Activated CD4-positive, alpha-beta T cell treated with anti-CD3 and anti-CD28 coated beads, Interleukin-2, amount 10 ng/mL, durations not matched to agents 24 days and 14 days (primary cell): ENCODE measurements at places on chromosomes 11 and 22. TPM values are rescaled to one million over a fixed set of nuclear protein-coding genes. Genes with fewer than 3 reads are reported as not detected.

Gene TMPRSS5
- total RNA-seq: 1.2 and 2.6 TPM in 2 replicates

Gene OR4X2
- not detected in 2 replicates for total RNA-seq

Gene CCDC116
- 0.40 and 0.51 TPM in 2 replicates for total RNA-seq

- DNase-seq: no peak
These were observed 104.4 kb upstream of the PARVA start for GRCh38 chr11:12272821-12273617.

DNA sequence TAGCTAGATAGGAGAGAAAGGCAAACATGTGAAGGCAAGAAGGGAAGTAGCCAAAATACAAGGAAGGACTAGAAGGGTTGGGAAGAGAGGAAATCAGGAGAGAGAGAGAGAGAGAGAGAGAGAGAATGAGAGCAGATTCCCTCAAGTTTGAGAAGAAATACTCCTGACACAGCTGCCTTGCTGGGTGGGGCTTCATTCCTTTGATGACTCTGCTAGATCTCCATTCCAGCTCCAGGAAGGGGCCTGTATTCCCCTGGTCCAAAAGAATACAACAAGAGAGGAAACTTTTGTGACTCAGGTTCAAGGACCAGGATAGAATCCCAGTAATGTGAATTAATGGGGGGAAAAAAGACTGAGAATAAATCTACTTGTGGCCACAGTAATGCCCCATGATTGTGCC, 62.9 kb upstream of the SPON1 start:
- no peak for DNase-seq

- DNase-seq: no peak
These were observed 62.4 kb downstream of the MYH9 start for GRCh38 chr22:36325154-36326031.

DNA sequence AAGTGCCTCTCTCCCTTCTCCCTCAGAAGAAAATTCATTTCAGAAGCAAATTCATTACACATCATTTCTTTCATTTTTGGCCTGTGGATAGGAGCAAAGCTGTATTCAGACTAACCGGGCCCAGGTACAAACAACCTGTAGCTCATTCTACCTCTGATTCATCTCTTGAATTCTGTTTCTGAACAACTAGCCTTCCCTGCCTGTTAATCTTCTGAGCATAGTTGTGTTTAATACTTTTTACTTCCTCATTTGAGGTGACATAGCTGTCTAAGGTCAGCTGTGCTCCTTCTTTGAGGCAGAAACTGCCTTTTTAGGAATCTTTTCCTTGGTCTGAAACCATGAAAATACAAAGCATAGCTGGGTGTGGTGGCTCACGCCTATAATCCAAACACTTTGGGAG, 12.6 kb upstream of the IL18BP start:
- no peak for DNase-seq

- no peak for DNase-seq
These were observed 2.1 kb downstream of the TNNI2 start for GRCh38 chr11:1840780-1841480.

DNA sequence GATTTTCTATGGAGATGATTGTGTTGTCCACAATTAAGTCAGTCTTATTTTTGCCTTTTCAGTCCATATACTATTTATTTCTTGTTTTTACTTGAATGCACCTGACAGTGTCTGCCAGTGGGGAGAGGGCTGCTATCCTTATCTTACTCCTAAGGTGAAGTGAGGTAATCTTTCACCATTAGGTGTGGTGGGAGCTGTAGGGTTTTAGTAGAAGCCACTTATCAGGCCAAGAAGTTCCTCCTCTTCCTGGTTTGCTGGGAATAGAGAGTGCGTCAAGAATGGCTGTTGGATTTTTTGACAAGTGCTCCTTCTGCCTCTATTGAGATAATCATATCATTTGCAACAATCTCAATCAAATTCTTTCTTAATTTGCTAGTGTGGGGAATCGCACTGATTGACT, 108.4 kb downstream of the KCNQ1 start:
- DNase-seq: no peak

GRCh38 chr22:39900306-39901227, at the start of gene GRAP2:
Gene GRAP2 (plus strand): TSS chr22:39901084. CDS start chr22:39947107, 46,023 bp downstream.
- peak; percentile 93 for DNase-seq

DNA sequence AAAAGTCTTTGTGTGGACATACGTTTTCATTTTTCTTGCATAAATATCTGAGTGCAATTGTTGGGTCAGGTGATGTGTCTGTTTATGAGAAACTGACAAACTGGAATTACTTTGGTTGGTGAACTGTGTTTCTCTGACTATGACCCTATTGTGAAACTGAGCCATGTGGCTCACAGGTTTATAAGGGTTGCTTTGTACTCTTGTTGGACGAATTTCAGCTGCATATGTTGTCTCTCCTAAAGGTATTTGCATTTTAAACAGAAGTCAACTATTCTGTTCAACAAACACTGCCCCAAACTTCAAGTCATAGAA, 34.4 kb upstream of the RASD2 start:
- DNase-seq: no peak

DNA sequence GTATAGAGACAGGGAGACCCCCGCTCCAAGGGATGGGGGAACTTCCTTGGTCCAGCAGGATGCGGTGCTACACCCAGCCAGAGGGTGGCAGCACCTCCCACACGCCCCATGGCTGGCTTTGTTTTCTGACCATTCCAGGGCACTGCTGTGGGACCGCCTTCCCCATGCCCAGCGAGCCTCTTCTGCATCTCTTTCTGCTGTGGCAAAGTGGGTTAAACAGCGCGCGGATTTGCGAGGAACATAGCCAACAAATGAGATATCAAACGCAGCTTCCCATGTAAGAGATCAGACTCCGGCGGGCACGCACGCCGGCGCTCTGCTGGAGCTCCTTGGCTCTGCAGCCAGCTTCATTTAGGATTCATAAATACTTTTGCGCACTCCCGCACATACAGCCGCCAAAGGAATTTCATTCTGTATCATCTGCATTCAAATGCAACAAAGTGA, 485.8 kb upstream of the CADM1 start:
- no peak for DNase-seq

- no peak for DNase-seq
These were observed 22.5 kb downstream of the RCN1 start for GRCh38 chr11:32113200-32113919.

Gene KDM4D
- 1.2 TPM in 2 replicates for total RNA-seq

Gene GPHA2
- total RNA-seq: not detected in 2 replicates

Gene CD3G
- total RNA-seq: 143 and 145 TPM in 2 replicates

DNA sequence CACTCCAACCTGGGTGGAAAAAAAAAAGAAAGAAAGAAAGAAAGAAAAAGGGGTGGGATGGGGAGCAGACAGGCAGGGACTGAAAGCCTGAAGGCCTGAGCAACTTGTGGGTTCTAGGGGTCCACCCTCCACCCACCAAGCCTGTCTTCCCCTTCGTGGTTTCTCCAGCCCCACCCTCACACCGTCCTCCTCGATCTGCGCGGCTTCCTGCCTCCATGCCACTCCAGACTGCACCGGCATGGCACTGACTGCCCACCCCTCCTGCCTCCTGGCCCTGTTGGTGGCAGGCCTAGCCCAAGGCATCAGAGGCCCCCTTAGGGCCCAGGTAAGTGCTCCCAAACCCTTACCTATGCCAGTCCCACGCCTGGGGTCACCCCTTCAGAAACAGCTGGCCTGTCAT, at the start of gene CTSW:
Gene CTSW, plus strand, starts transcription at position 221 of the 400 bp plus-strand sequence. Its CDS starts 18 bp downstream, at position 239.
- peak; percentile 78 for DNase-seq

GRCh38 chr11:47788181-47788580, 21.0 kb upstream of the FNBP4 start:
- DNase-seq: no peak

Gene KLHL35
- total RNA-seq: 1.7 and 2.0 TPM in 2 replicates

- DNase-seq: no peak
These were observed 50.9 kb upstream of the NFRKB start for GRCh38 chr11:129946256-129946655.

Gene OR52E8
- total RNA-seq: not detected in 2 replicates

DNA sequence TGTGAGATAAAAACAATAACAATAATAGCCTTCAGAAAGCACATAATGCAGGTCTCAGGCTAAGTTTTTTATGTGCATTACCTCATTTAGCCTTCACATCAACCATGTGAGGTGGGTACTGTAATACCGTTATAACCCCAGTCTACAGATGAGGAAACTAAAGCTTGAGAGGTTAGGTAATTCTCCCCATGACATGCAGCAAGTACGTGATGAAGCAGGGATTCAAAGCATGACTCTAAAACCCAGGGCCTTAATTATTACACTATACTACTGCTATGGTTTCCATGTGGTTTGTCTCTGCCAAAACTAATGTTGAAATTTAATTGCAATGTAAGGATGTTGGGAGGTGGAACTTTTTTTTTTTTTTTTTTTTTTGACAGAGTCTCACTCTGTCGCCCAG, 37.7 kb upstream of the FDX1 start:
- no peak for DNase-seq

DNA sequence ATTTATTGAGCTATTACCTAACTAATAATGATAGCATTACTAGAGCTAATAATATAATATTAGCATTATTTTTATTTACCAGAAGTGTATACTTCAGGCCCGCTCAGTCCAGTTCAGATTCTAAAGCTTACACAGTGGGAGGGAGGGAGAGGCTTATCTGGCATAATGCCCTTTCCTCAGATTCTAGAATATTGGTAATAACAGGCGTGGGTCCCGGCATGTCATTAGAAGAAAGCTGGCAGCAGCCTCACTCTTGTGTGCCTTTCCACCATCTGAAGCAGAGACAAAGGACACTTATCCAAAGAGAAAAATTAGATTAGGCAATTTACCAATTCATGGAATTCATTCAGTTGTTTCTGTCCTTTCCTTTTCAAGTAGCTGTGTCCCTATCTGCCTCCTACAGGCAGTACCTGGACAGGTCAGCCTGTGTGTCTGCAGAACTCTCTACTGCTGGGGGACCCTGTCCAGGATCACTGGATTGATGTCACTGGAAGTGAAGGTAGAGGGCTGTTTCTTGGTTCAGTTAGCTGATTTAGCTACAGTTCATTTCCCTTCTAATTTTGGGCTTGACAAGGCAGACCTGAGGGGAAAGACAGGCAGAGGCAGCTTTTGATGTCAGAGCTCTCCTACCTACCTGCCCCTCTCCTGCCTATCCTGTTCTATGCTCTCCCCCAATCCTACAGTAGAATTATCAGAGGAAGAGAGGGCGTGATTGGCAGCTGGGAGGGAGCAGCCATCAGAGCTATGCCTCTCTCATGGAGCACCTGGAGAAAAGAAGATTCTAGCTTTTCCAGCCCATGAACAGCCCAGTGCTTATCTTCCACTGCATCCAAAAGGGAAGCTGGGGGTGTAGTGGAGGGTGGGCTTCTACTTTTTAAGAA, 20.3 kb upstream of the CCDC90B start:
- DNase-seq: no peak

DNA sequence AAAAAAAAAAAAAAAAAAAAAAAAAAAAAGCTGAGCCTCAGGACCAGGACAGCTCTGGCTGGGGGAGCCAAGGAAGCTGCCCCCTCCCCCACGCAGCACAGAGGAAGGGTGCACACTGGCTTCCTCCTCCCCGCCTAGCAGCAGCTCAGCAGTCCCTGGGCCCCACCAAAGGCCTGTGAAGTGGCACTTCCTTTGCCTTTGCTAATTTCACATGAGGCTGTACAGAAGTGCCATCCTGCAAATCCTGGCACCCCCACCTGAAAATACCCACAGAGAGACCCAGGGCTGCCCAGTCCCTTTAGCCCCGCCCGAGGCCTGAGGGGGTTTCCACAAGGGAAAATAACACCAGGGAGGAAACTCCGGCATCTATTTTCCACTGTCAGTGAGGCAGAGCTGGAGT, 3.9 kb downstream of the RHOG start:
- peak; percentile 85 for DNase-seq

Gene RTN4R
- 1.6 and 1.7 TPM in 2 replicates for total RNA-seq

GRCh38 chr22:25105817-25106650, 93.6 kb upstream of the CRYBB3 start:
- DNase-seq: no peak

Gene NAV2
- total RNA-seq: 0.28 TPM in 1 of 2 replicates, not detected in the other

Gene KRTAP5-2
- total RNA-seq: not detected in 2 replicates

GRCh38 chr22:19566279-19567156, 42.3 kb upstream of the CLDN5 start:
- no peak for DNase-seq

DNA sequence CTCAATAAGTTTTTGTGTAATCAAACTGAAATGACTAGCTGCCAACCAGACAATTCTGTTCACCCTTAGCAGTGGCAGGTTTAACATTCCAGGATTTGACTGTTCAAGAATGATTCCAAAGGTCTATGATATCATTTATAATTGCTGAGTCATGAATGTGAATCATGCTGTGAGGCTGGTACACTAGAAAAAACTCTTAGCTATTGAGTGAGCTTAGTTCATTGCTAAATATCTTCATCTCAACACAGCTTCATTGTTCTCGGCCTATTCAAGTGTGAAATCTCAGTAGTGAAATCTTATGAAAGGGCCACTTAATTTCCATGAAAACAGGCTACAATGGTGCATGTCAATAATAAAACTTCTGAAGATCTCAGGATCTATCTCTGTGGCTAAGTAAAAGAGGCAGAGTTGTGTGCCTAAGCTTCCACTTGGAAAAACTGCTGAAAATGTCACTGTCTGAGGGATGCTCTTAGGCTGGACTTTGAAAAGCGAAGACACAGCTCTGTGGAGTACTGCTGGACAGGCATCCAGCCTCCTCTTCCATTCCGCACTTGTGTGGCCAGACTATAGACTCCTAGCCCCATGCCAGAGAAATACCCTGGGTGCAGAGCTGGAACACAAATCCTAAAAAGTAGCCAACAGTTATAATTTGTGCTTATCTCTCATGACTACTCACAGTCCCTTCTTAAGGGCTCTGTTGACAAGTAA, 12.8 kb downstream of the AQP11 start:
- DNase-seq: no peak

DNA sequence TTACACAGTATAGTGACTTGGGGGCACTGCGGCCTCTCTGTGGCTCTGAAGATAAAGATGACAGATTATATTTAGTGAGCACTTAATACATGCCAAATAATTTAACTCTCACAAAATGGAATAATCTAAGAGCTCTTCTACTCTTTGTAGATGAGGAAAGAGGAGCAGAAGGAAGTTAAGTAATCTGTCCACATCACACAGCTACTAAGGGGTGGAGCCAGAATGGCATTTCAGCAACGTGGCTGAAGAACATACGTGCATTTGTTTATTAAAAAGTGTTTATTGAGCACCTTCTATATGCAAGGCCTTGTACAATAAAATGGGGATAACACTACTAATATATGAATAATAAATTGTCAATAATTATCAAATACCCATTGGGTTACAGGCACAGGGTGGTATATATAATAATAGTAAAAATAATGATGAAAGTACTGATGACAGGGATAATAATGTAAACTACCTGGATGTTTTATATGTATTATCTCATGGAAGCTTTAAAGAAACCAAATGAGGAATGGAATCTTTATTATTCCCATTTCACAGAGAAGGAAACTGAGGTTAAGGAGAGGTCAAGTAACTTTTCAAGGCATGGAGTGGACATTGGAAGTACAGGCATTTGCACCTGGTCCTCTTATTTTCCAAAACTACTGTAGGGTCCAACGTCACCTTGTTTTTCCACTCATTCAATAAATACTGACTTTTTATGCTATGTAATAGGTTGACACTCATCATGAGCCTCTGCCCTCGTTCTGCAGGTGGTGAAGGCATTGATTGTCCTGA, 38.0 kb upstream of the IL17RA start:
- DNase-seq: no peak

Gene GGTLC3
- total RNA-seq: not detected in 2 replicates
